ENCODE measurements at places on chromosomes 7 and 10.

- DNase-seq, result no peak
These were observed 43.4 kb downstream of the IGF2BP3 start for GRCh38 chr7:23426876-23427275.

DNA sequence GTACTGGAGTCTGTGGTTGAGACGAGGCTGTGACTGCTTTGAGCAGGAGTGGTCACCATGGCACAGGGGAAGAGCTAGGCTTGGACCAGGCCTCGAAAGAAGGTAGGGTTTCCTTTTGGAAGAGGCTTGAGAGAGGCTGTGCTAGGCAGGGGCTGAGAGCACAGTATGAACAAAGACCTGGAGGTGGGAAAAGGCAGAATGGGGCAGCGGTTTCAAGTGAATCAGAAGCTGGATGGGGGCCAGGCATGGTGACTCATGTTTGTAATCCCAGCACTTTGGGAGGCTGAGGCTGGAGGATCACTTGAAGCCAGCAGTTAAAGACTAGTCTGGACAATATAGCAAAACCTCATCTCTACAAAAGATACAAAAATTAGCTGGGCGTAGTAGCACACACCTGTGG is 65.9 kb downstream of the CLIP2 start:
- no peak for DNase-seq

GRCh38 chr10:11457336-11457735 is 154.1 kb downstream of the USP6NL start:
- no peak for DNase-seq

GRCh38 chr7:110573862-110574528 is 516.9 kb upstream of the LRRN3 start:
- DNase-seq, result no peak

DNA sequence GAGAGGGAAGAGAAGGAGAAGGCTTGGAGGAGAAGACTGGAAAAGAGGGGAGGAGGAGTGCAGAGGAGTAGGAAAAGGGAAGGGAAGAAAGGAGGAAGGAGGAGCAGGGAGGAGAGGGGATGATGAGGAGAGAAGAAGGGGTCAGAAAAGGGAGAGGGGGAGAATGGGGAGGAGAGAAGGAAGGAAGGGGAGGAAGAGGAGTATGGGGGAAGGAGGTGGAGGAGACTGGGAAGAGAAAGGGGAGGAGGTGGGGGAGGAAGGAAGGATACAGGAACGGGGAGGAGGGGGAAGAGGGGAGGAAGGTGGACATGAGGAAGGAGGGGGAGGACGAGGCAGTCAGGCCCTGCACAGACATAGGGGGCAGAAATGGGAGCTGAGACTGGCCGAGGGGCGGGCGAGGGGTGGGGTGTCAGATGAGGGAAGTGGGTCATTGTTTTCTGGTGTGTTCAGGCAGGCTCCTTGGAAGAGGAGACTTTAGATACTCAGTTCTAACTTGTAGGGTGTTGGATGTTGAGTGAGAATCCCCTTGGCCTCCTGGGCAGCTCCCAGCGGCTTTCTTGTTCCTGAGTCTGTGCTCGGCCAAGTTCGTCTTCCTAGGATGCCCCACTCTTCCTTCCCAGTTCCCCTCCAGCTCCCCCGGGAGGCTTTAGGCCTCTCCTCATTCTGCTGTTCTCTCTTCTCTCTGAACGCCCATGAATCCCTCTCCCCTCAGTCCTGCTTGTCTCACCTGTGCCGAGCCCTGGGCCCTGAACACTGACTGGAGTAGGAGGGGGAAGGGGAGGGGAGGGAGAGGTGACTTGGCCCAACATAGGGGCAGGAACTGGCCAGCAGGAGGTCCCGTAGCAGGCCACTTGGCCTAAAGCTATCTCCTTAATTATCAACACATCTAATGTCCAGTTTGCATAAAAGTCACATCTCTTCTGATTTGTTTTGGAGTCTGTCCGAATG is 12.8 kb upstream of the CRHR2 start:
- DNase-seq, result no peak
